Karpas-422 (cell line): ENCODE measurements at places on chromosomes 12 and 14. TPM values are rescaled to one million over a fixed set of nuclear protein-coding genes. Genes with fewer than 3 reads are reported as not detected.

GRCh38 chr14:32827514-32827913 is 111.2 kb upstream of the NPAS3 start:
- DNase-seq, result no peak

- no peak for DNase-seq
Observed at GRCh38 chr14:75339059-75339458, 60.4 kb downstream of the FOS start.

- DNase-seq, result no peak
Observed at GRCh38 chr14:102668291-102668873, 75.9 kb downstream of the RCOR1 start.

- no peak for DNase-seq
Observed at GRCh38 chr14:46444666-46445065, 206.9 kb downstream of the RPL10L start.

GRCh38 chr14:59213368-59214315 is 25.2 kb downstream of the DAAM1 start:
- DNase-seq, result no peak

DNA sequence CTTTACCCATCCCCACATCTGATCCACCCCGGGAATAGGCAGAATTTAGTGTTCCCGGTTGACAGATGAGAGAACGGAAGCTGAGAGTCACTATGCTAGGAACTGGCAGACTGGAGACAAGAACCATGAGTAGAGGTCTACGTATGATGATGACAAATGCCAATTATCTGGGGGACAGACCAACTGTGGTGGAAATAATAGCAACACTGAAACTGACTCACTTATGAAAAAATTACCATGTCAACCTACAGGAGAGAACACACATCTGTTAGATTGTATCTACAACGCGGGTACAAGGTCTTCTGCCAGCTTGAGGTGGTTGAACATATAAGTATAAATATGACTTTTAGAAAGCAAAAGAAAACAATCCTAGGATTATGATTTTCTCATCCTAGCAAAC is 15.4 kb upstream of the SELPLG start:
- no peak for DNase-seq

The TROAP gene
- 20.2 and 58.2 TPM in 2 replicates for total RNA-seq

The NKX2-1 gene
- total RNA-seq, result not detected in 2 replicates
